ENCODE measurements at places on chromosomes 2 and 18.

DNA sequence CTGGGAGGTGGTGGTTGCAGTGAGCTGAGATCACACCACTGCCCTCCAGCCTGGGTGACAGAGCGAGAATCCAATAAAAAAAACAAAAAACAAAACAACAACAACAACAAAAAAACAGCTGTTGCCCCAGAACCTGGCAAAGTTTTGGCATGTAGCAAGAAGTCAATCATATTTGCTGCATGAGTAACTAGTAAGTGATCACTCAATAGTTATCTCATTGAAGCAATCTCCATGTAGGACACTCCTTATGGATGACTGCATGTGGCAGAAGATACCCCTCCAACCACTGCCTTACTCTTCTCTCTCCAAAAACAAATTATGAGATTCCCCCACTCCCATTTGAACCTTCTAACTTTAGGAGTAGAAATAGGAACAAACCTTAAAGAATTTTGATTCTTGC is 113.7 kb downstream of the TTC27 start:
- DNase-seq = no peak
- H3K4me3 ChIP-seq = no peak overlapping the region
- H3K4me1 ChIP-seq = no peaks in the 10 kb centered on the region
- H3K27me3 ChIP-seq = no peaks in the 10 kb centered on the region

- no peak overlapping the region for H3K4me3 ChIP-seq
- peaks cover 18% of the 10 kb centered on the region for H3K4me1 ChIP-seq
- no peaks in the 10 kb centered on the region for H3K36me3 ChIP-seq
- no peak overlapping the region for H3K27ac ChIP-seq
- H3K27me3 ChIP-seq = no peaks in the 10 kb centered on the region
These were observed 85.8 kb downstream of the CLHC1 start for GRCh38 chr2:55146263-55146662.

GRCh38 chr2:64780041-64780440 is 126.3 kb upstream of the SERTAD2 start:
- peak overlapping the region; percentile 85 for H3K27ac ChIP-seq
- H3K27me3 ChIP-seq = no peaks in the 10 kb centered on the region
- peaks cover 29% of the 10 kb centered on the region for H3K4me1 ChIP-seq
- no peak overlapping the region for H3K4me3 ChIP-seq

DNA sequence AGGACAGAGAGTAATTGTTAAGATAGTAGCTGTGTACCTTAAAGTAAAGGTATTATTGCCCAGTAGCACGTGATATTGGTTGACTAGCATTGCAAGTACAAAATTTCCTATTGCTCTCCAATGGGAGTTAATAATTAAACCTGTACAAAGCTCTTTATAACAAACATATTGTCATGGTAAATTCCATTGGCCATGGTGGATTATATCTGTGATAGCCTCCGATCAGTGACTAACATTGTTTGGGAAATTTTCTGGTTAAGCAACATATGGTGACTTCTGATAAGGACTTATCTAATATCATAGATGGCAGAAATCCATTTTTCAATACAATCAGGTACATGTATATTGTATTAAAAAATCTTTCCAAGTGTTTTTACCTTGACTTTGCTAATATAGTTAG is 360.8 kb downstream of the DCC start:
- H3K36me3 ChIP-seq = no peaks in the 10 kb centered on the region
- H3K27ac ChIP-seq = no peak overlapping the region
- H3K4me1 ChIP-seq = no peaks in the 10 kb centered on the region
- DNase-seq = no peak
- no peak overlapping the region for H3K4me3 ChIP-seq
